ENCODE measurements at places on chromosomes 5 and 9. TPM values are rescaled to one million over a fixed set of nuclear protein-coding genes. Genes with fewer than 3 reads are reported as not detected.

GNA14 gene
- 1.1 TPM for polyA plus RNA-seq

STXBP1 gene
- 42.5 TPM for polyA plus RNA-seq

REEP2 gene
- 177 TPM for polyA plus RNA-seq

IDNK gene
- polyA plus RNA-seq, result 7.5 TPM

TMOD1 gene
- polyA plus RNA-seq, result 0.22 TPM

DHFR gene
- 21.2 TPM for polyA plus RNA-seq

TERT gene
- polyA plus RNA-seq, result not detected

NKD2 gene
- polyA plus RNA-seq, result 7.2 TPM

IL9 gene
- polyA plus RNA-seq, result not detected

ISCA1 gene
- 141 TPM for polyA plus RNA-seq

DPP7 gene
- polyA plus RNA-seq, result 23.3 TPM
